ENCODE measurements at places on chromosomes 2 and 18.
A peak's percentile ranks its signal among the peaks of the same experiment; 100 is the strongest.

DNA sequence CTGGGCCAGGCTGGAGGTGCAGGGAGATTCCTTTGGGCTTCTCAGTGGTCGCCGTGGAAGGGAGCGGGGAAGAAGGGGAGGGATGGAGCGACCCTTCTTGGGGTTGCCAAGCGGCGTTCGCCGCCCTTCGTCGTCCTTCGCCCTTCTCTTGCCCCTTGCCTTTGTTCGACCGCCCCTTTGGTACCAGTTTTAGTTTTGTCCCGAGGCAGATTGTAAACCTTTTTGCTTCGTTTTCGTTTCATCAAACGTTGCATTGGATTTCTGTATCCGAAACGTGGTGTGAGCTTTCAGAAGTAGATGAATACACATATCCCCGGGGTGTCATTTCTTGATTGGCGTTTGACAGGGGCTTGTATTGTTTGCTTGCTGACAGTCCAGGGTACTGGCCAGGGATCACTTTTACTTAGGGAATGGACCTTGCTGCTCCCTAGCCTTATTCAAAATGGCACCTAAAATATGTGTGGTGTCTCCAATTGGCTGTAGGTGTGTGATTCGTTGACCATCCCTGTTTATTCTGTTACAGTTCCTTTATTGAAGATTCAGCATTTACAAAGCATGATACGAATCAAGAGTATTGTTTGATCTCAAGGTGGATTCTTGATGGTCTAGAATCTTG lies 788 bp downstream of the USP14 start:
- no peak for DNase-seq

- no peak for DNase-seq
Observed at GRCh38 chr18:25136416-25137196, 215.4 kb downstream of the ZNF521 start.

GRCh38 chr2:85903849-85904248 lies 15.1 kb upstream of the ST3GAL5 start:
- no peak for DNase-seq

- DNase-seq: no peak
Observed at GRCh38 chr2:120423167-120423943, 77.4 kb downstream of the INHBB start.

DNA sequence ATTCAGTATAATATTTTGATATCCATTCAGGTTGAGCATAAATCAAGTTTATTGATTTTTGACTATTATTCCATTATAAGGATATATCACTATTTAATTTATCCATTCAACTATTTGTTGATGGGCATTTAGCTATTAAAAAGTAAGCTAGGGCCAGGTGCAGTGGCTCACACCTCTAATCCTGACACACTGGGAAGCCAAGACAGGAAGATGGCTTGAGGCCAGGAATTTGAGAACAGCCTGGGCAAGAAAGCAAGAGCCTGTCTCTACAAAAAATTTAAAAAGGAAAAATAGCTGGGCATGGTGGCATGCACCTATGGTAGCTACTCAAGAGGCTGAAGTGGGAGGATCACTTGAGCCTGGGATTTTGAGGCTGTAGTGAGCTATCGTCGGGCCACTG lies 183.5 kb downstream of the HNMT start:
- no peak for DNase-seq

GRCh38 chr2:4551691-4552474 lies 848.5 kb downstream of the DCDC2C start:
- no peak for DNase-seq

GRCh38 chr2:216683846-216684245 lies 11.5 kb downstream of the IGFBP5 start:
- no peak for DNase-seq

DNA sequence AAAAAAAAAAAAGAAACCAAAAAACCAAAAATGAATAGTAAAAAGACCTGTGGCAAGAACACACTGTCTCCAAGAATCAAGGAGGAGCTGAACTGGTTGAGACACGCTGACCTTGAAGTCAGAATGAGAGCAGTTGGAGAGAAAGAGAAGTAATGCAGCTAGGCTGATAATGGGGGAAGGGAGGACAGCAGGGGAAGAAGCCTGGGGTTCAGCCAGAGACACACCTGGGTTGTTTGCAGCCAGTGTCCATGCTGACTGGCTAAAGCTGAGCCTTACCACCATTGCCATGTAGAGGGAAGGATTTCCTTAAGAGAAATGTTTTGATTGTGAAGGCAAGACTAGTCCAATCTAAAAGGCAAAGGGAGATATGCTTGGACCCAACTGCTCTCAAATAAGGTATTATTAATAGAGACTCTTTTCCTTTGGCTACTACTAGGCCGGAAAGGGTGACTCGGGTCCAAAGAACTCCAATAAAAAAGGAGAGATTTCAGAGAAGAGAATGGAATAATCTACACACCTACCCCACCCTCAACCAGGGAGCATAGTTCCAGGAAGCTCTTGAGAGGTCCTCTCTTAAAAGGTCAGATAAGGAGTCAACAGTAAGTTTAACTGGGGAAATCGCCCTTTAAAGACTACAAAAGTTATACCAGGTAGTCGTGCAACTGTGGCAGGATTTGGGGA lies 25.2 kb upstream of the REL start:
- DNase-seq: no peak

GRCh38 chr2:201966691-201967438 lies 66.8 kb upstream of the FZD7 start:
- no peak for DNase-seq

GRCh38 chr2:118834440-118834810 lies 13.0 kb downstream of the EN1 start:
- no peak for DNase-seq

- DNase-seq: no peak
Observed at GRCh38 chr2:224951723-224952481, 90.4 kb downstream of the DOCK10 start.

GRCh38 chr2:220001751-220002150 lies 374.3 kb downstream of the SLC4A3 start:
- DNase-seq: no peak

- no peak for DNase-seq
Observed at GRCh38 chr18:25834061-25834460, 256.4 kb downstream of the SS18 start.

DNA sequence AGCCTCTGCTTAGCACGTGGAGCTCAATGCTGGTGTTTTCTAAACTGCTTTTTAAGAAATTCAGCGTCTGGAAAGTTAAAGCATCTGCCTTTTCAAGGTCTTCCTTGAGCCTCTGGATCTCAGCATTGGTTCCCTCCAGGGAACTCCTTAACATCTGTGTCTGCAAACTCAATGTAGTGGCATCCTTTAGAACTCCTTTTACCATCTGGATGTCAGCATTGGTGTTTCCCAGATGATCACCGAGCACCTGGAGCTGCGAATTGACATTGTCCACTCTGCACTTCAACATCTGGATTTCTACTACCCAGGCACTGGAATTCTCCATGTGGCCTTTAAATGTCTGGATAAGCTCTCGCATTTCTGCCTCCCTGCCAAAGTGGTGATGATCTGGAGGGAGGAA lies 3.7 kb downstream of the CLEC4F start:
- DNase-seq: no peak

DNA sequence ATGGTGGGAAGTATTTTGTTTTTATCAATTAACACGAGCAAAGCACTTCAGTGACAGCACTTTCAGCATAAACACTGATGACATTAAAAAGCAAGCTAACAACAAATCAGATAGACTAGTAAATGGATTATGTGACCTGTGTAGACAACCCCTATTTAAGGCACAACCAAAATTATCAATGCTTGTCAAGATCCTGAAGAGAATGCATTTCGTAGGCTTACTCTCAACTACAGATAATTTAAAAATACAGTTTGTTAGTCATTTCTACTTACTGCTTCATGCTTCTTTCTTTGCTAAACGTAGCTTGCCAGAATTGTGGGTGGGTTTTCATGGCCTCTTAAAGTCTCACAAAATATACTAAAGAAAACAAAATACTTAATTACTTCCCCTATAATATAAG lies 3.4 kb downstream of the CSRNP3 start:
- no peak for DNase-seq

- DNase-seq: no peak
Observed at GRCh38 chr2:56185582-56186046, 1.8 kb downstream of the CCDC85A start.

- no peak for DNase-seq
Observed at GRCh38 chr2:5287558-5288334, 404.4 kb upstream of the SOX11 start.

GRCh38 chr2:221997100-221997499 lies 301.7 kb downstream of the PAX3 start:
- no peak for DNase-seq

DNA sequence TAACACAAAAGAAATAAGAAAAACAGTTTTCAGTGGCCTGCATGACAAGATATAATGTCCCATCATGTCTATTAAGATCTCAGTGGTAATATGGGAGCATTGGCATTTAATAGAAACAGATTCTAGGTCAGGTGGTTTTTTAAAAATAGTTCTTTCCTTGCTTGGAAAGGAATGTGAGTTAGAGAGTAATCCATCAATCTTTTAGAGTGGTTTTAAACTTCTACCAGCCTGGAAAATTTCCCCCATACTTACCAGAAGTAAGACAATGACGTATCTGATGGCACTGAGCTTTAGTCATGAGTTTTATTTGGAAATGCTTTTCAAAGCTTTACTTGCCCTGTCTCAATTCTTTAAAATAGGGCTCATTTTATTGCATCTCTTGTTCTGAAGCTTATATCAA lies 441.7 kb upstream of the SMIM21 start:
- no peak for DNase-seq

GRCh38 chr2:108594132-108594981 lies 60.1 kb downstream of the LIMS1 start:
- DNase-seq: no peak

DNA sequence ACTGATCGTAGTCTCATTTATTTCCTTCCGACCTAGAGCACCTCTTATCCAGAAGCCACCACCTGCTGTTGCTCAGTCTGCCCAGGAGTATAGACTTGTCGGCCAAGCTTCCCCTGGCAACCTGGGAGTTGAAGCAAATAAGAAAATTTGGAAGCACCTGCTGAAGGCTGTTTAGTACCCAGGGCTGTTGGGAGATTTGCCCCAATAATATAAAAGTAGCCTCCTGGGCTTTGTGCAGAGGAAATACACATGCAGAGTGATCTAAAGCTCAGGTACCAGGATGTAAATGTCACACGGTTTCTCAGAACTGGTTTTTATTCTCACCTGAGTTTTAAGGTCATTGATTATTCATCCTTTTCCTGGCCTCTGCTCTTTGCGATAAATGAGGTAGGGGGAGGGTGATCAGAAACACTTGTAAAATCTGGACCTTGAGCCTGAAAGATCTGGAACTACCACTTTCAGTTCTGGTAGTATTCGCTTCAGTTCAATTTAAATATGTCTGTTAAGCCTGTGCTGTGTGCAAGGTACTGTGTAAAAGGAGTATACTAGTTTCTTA lies 789 bp upstream of the COX7A2L start:
- DNase-seq: no peak

GRCh38 chr2:190636361-190636760 lies 12.5 kb upstream of the NAB1 start:
- DNase-seq: no peak

- no peak for DNase-seq
Observed at GRCh38 chr2:102615620-102616436, 3.5 kb upstream of the SLC9A2 start.

DNA sequence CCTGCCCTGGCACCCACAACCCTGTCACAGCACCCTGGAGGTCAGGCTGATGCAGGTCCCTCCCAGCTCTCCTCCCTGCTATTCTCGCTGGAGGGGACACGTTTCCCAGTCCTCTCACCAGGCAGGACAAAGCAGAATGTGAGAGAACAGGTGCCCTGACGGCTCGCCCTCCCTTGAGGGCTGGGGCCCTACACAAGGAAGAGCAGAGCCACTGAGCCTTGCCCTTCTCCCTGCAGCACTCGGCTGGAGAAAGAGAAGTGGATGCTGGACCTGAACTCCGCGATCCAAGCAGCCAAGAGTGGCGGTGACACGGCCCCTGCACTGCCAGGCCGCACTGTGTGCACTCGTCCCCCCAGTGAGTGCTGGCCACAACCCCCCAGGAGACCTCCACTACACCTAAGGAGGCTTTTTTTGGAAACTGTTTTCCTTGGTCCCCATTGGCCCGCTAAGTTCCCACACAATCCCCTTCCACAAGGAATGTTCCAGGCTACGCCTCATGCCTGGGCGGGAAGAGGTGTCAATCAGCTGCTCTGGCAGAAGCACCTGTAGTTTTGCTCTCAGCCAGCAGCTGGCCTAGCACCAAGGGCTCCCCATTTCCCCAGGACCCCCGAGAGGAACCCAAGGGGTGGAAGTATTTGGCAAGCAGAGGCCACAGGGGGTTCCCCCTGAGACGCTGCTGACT lies 17.4 kb downstream of the STK25 start:
- DNase-seq: no peak

- no peak for DNase-seq
Observed at GRCh38 chr2:196703695-196704094, 64.2 kb downstream of the CCDC150 start.

- no peak for DNase-seq
Observed at GRCh38 chr18:59087391-59087790, 52.3 kb upstream of the SEC11C start.

GRCh38 chr2:29817801-29818680 lies 103.3 kb downstream of the ALK start:
- no peak for DNase-seq

DNA sequence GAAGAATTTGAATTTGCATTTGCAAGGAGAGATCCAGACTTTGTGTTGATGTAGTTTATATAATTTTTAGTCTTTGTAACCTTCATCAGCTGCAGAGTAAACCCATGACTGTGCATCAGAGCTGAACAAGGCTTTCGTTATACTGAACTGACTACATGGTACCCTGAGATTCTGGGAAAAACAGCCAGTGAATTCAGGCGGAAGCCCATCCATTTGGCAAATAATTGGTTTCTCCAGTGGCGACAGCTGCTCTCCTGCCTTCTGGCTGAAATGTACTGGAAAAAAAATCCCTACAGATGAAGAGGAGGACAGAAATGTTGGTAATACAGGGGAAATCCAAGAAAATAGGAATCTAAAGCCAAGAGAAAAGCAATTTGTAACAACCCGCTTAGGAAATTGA lies 657.5 kb upstream of the CDH7 start:
- no peak for DNase-seq

DNA sequence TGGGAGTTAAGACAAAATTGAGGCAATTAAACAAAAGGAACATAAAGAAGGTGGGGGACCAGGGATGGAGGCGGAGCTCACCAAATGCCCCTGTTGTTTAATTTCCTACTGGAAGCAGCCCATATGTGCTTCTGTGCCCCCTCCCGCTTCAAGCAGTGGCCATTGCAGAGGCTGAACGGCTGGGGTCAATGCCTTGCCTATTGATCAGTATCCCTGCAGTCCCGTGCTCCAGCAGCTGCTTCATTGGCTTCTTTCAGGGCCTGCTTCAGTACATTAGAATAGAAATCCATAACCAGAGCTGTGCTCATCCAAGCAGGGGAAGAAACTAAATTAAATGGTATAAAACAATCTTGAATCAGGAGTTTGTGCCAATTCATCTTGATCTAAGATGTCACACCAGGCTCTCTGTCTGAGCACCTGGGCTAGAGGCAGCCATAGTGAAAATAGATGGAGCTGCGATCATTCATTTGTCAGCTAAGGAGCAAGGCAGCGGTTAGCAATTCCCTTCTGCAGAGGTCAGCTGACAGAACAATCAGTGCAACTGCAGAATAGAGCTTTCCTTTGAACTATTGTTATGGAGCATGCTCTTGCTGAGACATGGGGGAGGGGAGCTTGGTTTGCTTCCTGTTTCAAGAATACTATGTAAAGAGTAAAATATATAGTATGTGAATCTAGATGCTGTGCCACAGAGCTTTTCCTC lies 222.4 kb downstream of the WDR7 start:
- peak; percentile 93 for DNase-seq

Data from NCI-H1417 treated with DMSO at 0.1 percent for 48 hours (cell line).